ENCODE measurements at places on chromosomes 2 and 18. TPM values are rescaled to one million over a fixed set of nuclear protein-coding genes. Genes with fewer than 3 reads are reported as not detected.

DNA sequence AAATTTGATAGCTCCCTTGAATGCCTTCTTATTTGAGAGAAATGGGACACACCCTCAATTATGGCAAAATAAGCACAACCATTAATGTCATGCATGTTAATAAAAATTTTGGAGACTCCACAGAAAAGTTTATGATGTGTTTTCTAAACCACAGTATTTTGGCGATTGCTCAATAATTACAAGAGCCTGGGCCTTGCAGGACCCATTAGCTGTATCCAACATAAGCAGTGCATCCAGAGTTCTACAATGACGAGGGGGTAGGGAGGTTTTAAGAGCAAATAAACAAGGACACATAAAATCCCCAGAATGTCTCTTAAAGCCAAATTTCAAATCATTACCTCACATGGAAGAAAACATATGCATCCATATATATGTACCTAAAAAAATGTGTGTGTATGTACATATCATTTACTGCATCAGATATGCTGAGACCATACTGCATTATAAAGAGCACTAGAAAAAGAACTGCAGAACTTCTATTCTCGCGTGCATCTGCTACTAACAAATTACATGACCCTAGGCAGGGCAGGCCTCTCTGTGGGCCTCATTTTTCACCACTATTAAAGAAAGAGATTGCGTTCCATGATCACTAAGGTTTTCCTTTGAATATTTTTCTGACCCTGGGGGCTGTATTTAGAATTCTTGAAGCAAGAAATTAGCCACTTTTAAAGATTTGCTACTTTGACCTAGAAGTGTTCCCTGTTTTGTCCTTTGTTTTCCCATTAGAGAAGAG is 38.0 kb downstream of the CMPK2 start:
- no peak for DNase-seq

DLX1 gene
- polyA plus RNA-seq: not detected

KIF5C gene
- 1.0 TPM for polyA plus RNA-seq

GRCh38 chr2:39068299-39069135 is 52.3 kb downstream of the SOS1 start:
- DNase-seq: no peak

GPR39 gene
- not detected for polyA plus RNA-seq

GRCh38 chr2:108029496-108029895 is 43.2 kb downstream of the SLC5A7 start:
- DNase-seq: no peak

- no peak for DNase-seq
These were observed 24.2 kb downstream of the CENPA start for GRCh38 chr2:26809876-26810577.

DNA sequence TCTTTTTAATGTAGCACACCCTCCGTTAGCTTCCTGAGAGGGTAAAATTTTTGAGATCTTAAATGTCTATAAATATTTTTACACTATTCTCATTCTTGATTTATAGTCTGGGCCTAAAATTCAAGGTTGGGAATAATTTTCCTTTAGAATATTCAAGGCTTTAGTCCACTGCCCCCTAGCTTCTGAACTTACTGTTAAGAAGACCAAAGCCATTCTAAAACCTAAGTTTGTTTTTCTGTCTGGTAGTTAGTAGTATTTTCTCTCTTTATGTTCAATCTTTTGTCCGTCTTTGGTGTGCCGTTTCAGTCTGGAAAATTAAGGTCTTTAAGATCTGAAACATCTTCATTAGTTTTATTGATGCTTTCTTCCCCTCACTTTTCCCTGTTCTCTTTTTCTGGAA is 14.5 kb downstream of the OSBPL6 start:
- DNase-seq: no peak

DNA sequence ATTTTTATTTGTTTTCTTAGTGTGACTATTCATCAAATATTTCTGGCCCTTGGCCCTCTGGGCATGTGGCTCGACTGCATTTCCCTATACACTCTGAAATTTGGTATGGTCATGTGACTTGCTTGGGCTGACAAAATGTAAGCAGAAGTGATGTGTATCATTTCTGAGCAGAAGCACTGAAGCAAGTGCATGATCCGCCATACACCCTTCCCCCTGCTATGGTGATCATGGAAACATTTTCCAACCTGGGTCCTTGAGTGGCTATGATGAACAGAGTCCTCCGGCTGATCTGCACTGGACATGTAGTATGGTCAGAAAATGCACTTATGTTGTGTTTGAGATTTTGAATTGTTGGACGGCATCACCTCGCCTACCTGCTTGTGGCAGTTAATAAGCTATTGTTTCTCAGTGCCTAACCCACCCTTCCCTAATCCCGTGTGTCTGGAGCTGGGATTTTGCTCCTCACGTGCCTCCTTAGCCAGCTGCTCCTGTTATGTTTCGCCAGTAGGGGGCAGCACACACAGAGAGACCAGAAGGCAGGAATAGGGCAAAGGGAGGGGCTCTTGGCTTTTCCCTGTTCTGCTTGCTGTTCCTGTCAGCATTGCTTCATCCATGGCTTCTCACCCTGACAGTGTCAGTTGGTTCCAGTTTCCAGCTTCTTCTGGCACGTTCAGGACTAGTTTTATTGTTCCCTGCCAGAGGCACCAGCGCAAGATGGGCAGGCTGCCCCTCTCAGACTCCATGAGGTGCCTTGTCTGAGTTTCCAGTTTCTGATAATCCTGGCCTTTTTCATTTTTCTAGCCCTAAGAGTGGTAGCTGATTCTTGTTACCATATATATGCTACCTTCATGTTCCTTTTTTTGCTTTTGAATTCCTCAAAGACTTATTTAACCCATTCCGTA is 207.4 kb downstream of the ARL6IP6 start:
- DNase-seq: no peak

- DNase-seq: no peak
These were observed 679.5 kb downstream of the KCNJ3 start for GRCh38 chr2:155377931-155378444.
